ENCODE measurements at places on chromosomes 7 and 10.
A peak's percentile ranks its signal among the peaks of the same experiment; 100 is the strongest.

DNA sequence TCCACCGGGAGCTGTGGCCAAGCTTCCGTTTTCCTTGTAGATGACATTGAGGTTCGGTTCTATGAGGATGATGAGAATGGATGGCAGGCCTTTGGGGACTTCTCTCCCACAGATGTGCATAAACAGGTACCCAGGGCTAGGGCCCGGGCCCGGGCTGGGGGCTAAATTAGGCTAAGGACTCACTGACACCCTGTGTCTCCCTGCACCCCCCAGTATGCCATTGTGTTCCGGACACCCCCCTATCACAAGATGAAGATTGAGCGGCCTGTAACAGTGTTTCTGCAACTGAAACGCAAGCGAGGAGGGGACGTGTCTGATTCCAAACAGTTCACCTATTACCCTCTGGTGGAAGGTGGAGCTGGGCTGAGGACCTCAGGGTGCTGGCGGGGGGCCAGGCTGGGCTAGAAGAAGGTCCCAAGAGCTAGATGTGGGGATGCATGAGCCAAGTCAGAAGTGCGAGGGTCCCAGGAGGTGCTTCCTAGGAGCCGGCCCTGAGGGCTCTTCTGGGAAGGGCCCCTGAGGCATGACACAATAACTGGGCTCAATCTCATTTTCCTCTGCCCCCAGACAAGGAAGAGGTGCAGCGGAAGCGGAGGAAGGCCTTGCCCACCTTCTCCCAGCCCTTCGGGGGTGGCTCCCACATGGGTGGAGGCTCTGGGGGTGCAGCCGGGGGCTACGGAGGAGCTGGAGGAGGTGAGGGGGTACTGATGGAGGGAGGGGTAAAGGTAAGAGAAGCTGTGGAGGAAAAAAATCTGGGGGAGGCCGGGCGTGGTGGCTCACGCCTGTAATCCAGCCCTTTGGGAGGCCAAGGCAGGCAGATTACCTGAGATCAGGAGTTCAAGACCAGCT is 2.9 kb downstream of the NFKB2 start:
- no peak for DNase-seq

GRCh38 chr7:55502124-55502857 is 70.0 kb downstream of the VOPP1 start:
- peak; percentile 59 for DNase-seq

- no peak for DNase-seq
These were observed 699.9 kb downstream of the INHBA start for GRCh38 chr7:41002741-41003610.

DNA sequence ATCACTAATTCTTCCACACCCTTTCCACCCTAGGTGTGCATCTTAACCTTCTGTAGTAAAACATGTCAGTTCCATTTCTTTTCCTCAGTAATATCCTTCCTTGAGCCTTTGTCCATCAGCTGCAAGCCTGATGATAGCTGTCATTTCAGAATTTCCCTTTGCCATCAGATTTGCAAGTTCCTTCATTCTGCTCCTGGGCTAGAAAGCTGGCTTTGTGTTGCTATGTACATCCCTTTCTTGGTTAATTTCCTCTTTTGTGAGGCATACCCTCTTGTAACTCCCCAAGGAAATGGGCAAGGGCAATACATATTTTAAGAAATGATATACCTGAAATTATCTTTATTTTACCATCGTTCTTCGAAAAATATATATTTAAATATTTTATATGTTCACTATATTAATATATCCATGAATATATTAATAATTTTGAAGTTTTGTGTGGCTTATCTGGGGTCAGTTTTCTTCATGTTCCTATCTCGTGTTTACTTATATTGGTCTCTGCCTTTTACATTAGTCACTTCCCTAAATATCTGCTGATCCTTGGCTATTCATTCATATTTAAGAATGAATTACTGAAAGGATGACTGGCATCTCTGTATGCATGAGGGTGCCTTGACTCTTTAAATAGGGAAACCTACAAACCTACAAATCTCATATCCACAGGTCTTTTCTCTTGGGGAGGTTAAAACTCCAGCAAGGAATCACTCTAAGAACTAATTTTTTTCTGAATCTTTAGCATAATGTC is 143.8 kb downstream of the ZNF22 start:
- DNase-seq: no peak

DNA sequence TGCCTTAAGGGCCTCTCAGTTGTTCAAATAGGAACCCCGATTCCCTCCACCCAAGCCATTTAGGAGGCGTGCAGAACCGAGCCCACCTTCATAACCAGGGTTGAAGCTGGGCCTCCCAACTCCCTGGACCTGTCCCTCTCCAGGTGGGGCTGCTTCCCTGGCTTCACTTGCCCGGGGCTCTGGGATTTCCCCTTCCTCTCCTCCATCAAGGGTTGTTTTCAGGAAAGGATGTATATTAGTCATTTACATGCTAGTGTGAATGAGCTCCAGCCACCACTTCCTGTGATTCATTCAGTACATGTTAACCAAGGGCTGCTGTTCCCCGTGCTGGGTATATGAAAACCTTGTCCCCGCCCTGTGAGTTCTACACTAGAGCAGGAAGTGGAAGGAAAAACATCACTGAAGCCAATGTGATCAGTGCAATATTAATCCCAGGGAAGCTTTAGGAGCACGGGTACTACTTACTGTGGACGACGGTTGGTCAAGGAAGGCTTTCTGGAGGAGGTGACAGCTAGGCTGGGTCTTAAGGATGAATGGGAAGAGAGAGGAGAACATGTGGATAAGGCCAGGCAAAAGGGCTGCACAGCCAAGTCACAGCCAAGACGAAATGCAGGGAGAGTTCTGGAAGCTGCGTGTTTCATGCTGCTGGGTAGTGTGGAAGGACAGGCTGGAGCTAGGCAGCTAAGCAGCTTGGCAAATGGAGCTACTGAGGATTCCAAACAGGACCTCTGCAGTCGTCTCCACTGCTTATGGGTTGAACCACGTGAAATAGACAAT is 150.1 kb upstream of the SHH start:
- DNase-seq: no peak

- DNase-seq: no peak
These were observed 243.3 kb upstream of the CDC14C start for GRCh38 chr7:48681006-48681405.

- DNase-seq: no peak
These were observed 331.7 kb downstream of the SORCS1 start for GRCh38 chr10:106832846-106833245.

- no peak for DNase-seq
These were observed 153.7 kb downstream of the SH2D4B start for GRCh38 chr10:80691441-80691840.

GRCh38 chr7:67653856-67654454 is 657.3 kb downstream of the TYW1 start:
- no peak for DNase-seq

DNA sequence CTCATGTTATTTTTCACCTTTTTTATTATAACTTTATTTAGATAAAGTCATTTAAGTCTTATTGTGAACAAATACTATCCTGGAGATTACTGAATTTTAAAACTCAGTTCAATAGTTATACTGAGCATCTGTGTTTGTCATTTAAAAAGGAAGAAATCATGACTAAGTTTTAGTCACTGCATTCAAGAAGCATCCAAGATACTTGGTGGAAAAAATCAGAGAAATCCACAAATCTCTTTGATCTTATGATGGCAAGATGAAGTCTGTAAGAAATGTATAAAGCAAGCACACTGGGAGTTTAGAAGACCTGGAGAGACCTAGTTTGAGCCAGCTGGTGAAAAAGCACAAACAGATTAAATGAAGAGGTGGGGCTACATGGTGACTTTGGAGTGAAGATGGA is 529.8 kb upstream of the IGFBP3 start:
- no peak for DNase-seq

DNA sequence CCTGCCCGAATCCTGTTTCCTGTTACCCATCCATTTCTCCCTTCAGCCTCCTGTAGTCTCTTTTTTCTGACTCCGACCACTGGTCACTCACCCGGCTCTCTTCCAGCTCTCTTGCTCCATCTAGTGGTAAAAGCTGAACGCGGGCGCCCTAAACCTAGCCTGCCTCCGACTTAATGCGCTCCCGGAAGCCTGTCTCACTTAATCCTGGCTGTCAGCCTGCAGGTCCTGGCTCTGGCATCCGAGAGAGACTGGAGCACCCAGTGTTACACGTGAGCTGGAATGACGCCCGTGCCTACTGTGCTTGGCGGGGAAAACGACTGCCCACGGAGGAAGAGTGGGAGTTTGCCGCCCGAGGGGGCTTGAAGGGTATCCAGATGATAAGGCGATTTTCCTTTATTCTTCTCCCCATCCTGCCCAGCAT is 10.3 kb downstream of the SUMF2 start:
- DNase-seq: peak; percentile 46

DNA sequence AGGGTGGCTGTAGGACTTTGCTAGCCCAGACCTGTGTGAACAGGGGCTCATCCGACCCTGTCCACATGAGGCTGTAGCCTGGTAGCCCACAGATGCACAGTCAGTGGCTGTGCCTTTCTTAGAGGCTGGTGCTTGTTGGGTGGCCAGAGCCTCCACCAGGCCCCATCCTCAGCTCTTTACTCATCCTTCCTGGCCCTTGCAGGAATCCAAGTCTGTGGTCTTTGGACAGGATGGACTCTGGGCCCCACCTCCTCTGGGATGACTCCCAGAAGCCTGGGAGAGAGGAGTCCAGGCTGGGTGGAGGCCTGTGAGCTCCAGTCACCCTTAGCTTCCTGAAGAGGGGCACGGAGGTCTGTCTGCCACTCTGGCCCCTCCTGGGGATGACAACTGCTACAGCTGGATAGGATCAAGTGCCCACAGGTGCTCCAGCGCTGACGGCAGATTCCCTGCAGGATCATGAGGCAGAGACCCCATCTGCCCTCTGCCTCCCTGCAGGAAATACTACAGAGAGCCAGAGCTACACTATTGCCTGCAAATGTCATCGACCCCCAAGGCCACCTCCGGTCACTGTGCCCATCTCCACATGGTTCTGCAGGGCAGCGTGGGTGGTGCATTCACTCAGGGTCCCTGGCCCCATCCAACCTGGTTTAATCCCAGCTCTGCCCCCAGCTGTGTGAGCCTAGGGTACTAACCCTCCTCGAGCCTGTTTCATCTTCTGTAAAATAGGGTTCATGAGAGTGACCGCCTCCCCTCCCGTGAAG is 114.5 kb downstream of the PTPN20 start:
- DNase-seq: no peak

- no peak for DNase-seq
These were observed 874.1 kb downstream of the GRM8 start for GRCh38 chr7:126378642-126379041.

GRCh38 chr7:111990643-111991042 is 215.6 kb downstream of the DOCK4 start:
- DNase-seq: peak; percentile 10

DNA sequence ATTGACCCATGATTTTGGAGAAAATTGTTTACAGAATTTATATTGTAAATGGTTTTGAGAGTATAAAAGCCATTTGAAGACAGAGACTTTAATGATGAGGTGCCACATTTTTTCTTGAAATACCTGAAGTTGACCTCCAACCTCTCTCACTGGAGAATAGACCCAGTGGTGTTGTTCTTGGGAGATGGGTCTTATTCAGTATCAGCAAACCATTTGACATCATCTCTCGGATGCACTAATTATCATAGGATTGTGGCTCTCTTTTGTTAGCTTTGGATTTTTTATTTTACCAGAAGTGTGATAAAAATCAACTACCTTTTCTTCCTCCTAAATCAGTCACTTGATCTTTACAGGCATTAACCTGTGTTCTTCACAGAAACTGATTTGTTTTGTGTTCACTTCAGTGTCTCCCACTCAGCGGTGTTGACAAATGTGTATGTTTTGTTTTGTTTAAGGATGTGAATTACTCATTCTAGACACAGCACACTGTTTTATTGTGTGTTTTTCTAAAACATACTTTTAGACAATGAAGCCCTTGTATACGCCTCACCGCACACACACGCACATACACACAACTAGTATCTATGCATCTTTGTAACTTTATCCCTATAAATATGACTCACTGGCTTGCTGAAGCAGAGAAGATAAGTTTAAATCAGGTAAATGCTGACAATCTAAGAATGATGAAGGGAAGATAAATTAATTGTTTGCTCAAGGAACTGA is 455.6 kb downstream of the INHBA start:
- DNase-seq: no peak

DNA sequence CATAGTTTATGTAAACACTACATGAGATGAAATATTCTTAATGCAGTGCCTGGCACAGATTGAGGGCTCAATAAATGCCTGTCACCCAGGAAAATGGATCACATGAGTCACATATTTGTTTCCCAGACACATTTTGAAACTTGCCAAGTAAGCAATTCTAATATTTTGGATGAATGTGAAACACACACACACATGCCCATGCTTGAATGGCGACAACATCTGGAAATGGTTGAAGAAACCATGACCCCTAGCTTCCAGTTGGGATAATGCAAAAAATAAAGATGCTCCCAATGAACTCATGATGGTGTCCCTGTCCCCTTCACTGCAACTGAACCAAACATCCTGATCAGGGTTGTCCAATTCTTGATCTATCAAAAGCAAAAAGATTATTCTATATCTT is 797.3 kb downstream of the XPNPEP1 start:
- no peak for DNase-seq

DNA sequence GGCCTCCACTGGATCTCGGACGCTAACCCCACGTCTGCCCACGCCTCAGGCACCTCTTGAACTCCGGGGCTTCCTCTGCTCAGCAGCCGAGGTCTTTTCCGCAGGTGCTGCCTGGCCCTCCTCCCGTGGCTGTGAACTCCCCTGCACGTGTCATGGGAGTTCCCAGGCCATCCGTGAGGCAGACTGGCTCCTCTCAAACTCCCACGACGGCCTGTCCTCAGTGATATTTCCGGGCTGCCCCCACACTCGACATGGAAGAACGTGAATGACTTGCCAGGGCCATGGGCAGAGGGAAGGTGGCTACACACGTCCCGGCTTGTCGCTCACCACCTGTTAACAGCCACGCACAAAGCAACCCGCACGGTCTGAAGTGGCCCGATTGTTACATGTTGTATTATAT is 110.9 kb downstream of the ADARB2 start:
- DNase-seq: no peak

- no peak for DNase-seq
These were observed 215.0 kb upstream of the DKK1 start for GRCh38 chr10:52099026-52099600.

GRCh38 chr7:135979471-135980011 is 2.4 kb upstream of the MTPN start:
- DNase-seq: no peak

DNA sequence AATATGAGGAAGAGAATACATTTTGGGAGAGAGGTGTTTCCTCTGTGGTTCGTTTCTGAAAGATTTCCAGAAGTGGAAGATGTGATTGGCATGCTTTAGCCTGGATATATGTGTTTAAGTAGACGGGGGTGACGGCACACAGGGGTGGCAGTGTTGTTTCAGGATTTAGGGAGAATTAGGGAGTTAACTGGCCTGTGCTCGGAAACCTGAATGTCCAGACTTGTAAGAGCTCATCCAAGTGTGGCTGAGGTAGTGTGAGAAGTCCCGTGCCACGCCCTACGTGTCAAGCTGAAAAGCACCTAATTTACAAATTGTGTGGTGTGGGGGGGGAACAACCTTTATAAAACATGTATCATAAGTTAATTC is 1.1 kb downstream of the RALA start:
- no peak for DNase-seq

- DNase-seq: no peak
These were observed 30.6 kb upstream of the CTBP2 start for GRCh38 chr10:125190946-125191345.
